Stomach (tissue), 19 donors: ENCODE measurements at places on chromosomes 12 and 14. TPM values are rescaled to one million over a fixed set of nuclear protein-coding genes. Genes with fewer than 3 reads are reported as not detected.

Gene MYH6
- polyA plus RNA-seq: 3.2 TPM

Gene MYG1
- 98.5 TPM for polyA plus RNA-seq

Gene KRT1
- not detected for polyA plus RNA-seq

Gene B4GALNT3
- 37.7 TPM for polyA plus RNA-seq

Gene PLBD1
- 7.2 TPM for polyA plus RNA-seq

Gene CCDC198
- 0.30 TPM for polyA plus RNA-seq

Gene MDGA2
- not detected for polyA plus RNA-seq
